ENCODE measurements at places on chromosomes 1 and 21. TPM values are rescaled to one million over a fixed set of nuclear protein-coding genes. Genes with fewer than 3 reads are reported as not detected.

DNA sequence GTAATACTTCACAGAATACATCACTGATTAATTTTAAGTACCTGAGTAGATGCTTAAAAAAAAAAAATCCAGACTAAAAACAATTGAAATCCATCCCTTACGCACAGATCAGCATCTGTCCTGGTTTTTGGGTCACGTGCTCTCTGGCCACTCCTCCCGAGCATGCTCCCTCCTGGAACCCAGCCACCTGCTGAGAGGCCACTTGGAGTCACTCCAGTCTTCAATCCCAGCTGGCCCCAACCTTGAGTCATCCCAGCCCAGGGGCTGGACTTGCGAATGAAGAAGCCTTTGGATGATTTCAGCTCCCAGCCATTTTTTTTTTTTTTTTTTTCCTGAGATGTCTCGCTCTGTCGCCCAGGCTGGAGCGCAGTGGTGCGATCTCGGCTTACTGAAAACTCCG lies 8.9 kb downstream of the MAP1LC3C start:
- ATAC-seq = peak; percentile 81

DNA sequence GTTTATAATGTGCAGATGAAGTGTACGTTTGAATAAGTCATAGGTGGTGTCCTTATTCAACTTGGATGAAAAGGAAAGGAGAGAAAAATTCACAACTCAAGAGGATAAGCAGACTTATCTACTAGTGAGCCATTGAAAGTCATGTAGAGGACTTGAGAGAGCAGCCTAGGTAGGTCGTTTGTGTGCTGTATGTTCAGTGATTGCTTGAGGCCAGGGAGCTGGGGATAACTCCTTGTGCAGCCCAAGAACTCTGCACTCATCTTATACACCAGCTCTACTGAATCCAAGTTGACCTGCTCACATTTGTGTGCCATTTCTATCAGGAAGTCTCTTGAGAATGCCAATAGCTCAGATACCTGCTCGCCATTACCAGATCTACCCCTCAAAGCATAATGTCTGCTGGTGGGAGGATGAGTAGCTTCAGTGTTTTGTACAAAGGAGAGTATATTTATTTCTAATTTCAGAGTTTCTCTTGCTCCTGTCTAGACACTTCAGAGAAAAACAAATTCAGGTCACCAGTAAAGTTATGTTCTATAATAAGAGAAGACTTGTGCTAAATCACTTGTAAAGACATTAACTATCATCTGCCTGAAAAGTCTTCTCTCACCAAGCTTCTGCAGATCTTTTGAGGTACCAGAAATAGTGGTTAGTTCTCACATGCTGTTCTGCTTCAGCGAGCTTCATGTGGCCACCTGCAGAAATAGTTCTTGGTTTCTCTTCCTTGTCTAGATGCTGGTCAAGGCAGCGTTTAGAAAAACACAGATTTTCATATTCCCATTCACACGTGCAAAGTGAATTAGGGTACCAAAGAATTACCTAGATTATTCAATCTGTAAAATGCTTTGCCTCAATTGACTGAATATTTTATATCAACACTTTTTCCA lies 10.8 kb downstream of the S1PR1 start:
- ATAC-seq = no peak

DNA sequence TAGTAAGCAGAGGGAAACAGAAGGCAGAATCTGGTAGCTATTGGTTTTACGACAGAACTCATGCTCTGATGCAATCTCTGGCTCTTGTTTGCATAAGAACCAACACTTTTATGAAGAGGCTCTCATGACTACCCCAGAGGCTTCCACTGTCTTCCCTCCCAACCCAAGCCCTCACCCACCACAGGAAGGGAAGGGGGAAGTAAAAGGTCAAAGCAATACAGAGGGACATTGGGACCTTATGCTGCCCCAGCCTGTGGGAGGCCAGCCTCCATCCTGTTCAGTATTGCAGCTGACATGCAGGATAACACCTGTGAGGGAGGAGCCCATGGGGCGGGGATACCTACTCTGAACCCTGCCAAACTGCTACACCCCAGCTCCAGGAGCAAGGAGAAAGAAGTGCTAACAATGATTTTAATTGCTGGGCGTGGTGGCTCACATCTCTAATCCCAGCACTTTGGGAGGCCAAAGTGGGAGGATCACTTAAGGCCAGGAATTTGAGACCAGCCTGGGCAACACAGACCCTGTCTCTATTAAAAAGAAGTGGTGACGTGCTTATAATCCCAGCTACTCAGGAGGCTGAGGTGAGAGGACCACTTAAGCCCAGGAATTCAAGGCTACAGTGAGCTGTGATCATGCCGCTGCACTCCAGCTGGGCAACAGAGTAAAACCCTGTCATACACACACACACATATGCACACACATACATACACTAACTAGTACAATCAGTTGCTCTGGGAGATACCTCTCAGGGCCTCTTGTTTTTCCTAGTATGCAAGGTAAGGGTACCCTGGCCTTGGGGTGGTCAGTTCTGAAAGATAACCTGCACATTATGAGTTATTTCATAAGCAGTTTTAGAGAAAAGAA lies 9.5 kb downstream of the MR1 start:
- ATAC-seq = no peak

DNA sequence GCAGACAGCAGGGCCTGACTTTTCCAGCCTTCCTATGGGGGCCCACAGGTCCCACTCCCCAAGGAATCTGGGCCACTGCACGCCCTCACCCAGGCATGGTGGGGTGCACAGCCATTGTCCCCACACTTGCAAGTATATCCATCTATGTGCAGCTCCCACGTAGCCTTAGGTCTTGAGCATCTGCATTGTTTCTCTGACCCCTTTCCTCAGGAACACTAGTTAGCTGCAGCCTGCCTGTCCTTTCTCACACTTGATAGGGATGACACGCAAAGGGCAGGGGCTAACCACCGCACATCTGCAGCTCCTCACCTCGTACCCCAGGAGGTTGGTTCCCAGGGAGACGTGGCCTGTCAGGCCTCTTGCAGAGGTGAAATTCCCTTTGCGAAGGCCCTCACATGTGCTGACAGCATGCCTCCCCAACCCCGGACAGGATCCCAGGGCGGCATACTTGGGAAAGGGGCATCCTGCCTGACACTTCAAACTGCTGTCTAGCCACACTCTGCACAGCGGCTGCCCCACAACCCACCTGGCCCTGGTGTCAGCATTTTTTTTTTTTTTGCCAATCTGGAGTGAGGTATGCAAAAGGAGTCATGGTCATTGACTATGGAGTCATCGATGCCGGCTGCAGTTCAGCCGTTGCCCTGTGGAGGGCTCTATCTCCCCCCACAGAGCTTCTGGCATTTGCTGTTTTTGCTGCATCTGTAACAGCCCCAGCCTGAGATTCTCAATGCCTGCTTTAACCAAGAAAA lies 5.0 kb downstream of the JMJD4 start:
- peak; percentile 12 for ATAC-seq

GRCh38 chr21:42750737-42751530 lies 97.5 kb downstream of the PDE9A start:
- no peak for ATAC-seq

- no peak for ATAC-seq
These were observed 187.7 kb upstream of the ADAMTS5 start for GRCh38 chr21:27154451-27155129.

DNA sequence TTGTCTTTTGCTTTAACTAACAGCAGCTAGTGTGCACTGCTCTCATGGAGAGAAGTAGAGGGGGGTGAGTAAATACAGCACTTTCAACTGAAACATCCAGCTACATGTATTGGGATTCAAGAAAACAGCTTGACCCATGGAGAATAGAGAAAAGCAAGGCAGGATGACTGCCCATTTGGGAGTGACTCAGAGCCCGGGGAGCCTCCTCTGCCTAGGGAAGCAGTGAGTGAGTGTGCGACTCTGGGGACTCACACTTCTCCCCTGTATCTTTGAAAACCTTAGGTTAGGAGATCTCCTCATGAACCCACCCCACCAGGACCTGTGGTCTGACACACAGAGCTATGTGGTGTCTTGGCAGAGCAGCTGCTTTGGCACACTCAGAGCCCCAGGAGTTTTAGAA lies 82.0 kb upstream of the PTGFR start:
- ATAC-seq = peak; percentile 21

DNA sequence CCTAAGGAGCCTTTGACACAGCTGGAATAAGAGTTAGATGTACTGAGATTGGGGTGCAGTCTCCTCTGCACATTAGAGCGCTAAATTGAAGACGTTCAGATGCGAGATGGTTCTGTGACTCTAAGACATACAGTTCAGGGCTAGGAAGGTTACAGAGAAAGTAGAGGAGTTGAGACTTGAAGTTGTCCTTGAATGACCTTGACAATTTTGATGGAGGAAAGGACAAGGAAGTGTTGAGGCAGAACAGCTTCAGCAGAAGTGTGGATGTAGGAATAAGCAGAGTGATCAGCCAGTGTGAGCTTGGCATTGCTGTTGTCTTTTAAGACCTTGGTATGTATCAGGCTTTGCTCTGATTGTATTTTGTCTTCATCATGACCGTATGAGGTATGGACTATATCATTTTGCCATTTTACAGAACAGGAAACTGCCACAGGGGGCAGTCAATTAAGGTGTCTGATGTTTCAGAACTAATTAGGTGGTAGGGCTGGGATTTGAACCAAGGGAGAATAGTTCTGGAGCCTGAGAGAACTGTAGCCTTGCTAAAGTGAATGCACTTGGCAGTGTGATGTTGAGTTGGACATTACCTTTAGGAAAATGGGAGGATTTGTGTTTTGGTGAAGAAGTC lies 9.2 kb downstream of the TTF2 start:
- no peak for ATAC-seq

GRCh38 chr1:233240371-233240770 lies 55.2 kb downstream of the PCNX2 start:
- no peak for ATAC-seq

DNA sequence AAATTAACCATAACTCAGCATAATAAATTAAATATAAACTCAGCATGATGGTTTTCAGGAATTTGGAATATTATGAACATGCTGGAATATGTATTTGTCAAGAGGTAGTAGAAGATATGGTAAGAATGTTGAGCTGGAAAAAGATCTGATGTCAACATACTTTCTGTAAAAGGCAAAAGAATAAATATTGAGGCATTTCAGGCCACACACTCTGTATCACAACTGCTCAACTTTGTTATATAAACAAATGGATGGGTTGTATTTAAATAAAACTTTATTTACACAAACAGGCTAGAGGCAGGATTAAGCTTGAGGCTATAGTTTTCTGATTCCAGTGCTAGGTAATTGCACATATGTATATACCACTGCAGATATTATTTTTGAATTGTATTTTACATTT lies 1409.4 kb downstream of the MRPL39 start:
- ATAC-seq = no peak

DNA sequence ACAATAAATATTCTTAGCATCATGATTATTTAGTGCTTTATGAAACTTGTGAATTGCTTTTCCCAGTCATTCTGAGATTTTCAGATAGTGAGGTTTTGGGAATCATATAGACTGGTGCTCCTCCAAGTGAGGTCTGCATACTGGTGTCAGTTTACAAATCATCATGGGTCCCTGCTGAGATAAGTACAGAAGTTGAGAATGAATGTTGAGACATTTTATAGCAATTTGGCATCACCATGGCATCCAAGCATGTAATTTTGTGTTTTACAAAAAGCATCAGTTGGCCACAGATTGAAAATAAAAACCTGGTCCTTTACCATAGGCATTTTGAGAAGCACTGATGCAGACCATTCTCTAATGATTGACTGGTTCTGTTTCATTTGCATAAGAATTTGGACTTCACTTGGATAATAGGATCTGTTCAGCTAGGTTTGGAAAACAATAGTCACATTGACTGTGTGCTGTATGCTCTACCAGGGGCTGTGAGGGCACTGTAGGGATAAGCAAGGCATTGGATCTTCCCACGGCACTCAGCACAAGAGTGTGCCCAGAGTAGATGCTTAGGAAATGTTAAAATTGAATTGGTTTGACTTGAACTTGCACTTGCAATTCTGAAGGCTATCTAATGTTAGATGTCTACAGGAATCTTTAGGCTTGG lies 79.0 kb upstream of the JUN start:
- no peak for ATAC-seq

GRCh38 chr1:159307346-159308020 lies 5.3 kb downstream of the FCER1A start:
- no peak for ATAC-seq

- ATAC-seq = no peak
These were observed 20.3 kb downstream of the FASLG start for GRCh38 chr1:172679000-172679772.

DNA sequence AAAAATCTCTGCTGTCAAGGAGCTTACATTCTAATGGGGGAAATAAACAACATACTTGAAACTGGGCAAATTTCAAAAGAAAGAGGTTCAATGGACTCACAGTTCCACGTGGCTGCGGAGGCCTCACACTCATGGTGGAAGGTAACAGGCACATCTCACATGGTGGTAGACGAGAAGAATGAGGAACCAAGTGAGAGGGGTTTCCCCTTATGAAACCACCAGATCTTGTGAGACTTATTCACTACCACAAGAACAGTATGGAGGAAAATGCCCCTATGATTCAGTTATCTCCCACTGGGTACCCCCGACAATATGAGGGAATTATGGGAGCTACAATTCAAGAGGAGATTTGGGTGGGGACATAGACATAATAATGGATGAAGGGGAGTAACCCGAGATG lies 226.4 kb downstream of the ZP4 start:
- ATAC-seq = no peak

GRCh38 chr1:28195780-28196179 lies 19.3 kb upstream of the PTAFR start:
- no peak for ATAC-seq

GRCh38 chr1:20199403-20199802 lies 13.1 kb upstream of the PLA2G2C start:
- ATAC-seq = peak; percentile 40

DNA sequence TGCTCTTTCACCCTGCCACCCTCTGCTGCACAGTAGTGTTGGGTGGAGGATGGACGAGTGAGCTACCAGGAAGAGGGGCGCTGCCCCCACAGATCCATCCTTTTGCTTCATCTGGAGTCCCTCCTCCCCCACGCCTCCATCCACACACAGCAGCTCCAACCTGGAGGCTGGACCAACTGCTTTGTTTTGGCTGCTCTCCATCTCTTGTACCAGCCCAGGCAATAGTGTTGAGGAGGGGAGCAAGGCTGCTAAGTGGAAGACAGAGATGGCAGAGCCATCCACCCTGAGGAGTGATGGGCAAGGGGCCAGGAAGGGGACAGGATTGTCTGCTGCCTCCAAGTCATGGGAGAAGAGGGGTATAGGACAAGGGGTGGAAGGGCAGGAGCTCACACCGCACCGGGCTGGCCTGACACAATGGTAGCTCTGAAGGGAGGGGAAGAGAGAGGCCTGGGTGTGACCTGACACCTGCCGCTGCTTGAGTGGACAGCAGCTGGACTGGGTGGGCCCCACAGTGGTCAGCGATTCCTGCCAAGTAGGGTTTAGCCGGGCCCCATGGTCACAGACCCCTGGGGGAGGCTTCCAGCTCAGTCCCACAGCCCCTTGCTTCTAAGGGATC lies 8.5 kb downstream of the CHRNB2 start:
- ATAC-seq = no peak

The KLHL12 gene
- 40.4 TPM for total RNA-seq

The HHAT gene
- total RNA-seq = 3.9 TPM

The GABRD gene
- total RNA-seq = 1.4 TPM

The AMPD1 gene
- total RNA-seq = not detected

The FAM78B gene
- total RNA-seq = 6.6 TPM

The CCDC181 gene
- 23.0 TPM for total RNA-seq

The GBP6 gene
- total RNA-seq = not detected

The TMEM54 gene
- 9.5 TPM for total RNA-seq

The ANXA9 gene
- 0.66 TPM for total RNA-seq

The GRHL3 gene
- 1.1 TPM for total RNA-seq

The TIAM1 gene
- total RNA-seq = 18.7 TPM

The RGS4 gene
- total RNA-seq = 35.8 TPM

The CFH gene
- 0.09 TPM for total RNA-seq

The KRTAP19-1 gene
- not detected for total RNA-seq
